ENCODE measurements at places on chromosomes 16 and 17.

DNA sequence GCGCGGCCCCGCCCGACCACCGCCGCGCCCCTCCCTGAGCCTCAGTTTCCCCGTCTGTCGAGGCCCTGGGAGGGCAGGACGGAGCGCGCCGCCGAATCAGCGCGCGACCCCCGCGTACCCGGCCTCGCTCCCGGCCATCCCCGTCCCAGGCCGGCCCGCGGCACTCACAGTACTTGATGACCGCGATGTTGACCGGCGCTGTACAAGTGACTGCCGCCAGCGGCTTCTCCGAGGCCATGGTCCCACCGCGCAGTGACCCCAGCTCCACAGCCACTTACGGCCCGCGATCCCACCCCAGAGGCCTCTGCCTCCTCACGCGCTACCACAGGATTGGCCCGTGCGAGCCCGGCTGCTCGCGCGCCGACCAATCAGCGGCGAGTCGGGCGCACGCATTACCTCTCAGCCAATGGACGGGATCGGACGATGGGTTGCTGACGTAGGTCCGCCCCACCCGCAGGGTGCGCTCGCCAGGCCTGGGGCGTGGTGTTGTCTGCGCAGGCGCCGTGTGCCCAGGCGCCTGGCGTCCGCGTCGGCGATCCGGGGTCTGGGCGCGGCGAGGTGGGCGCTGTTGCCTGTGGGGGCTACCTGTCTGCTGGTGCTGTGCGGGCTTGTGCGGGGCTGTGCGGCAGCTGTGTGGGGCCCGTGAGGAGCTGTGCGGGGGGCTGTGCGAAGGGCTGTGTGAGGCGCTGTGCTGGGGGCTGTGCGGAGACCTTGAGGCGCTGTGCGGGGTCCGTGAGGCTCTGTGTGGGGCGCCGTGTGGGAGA lies at the start of gene MVD:
TSS of gene MVD (minus strand) at position 249 of the 764 bp plus-strand sequence. CDS start at position 238, 11 bp downstream.
- peak; percentile 100 for DNase-seq

- no peak for DNase-seq
Measured at GRCh38 chr17:2853283-2854142, 57.3 kb downstream of the RAP1GAP2 start.

GRCh38 chr16:87149051-87149450 lies 168.1 kb downstream of the C16orf95 start:
- no peak for DNase-seq

GRCh38 chr17:44830359-44831288 lies 537 bp upstream of the GJC1 start:
- peak; percentile 18 for DNase-seq

DNA sequence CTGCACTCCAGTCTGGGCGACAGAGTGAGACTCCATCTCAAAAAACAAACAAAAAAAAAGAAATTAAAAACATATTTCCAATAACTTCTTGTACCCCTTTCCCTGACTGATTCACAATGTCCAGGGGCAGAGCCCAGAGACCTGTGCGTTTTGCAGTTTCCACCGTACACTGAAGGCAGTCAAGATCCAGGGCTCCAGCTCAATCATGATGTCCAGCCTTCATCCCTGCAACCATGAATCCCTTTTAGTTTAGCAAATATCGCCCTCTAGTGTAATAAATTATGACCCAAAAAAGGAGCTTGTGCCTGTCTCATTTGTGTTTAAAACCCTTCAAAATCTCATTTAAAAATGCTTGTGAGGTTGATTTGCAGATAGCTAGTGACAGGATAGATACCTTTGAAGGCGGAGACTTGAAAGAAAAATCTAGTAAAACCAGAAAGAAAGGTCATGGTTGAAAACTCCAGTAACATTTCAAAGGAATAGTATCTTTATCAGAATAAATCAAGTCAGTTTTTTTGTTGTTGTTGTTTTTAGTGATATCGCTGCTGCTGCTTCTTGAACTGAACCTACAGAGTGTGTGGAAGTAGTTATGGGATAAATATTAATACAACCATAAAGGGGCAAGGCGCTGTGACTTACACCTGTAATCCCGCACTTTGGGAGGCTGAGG lies 3.7 kb upstream of the ERN1 start:
- peak; percentile 64 for DNase-seq

- DNase-seq = no peak
Measured at GRCh38 chr17:82345151-82345976, 11.8 kb upstream of the SECTM1 start.

DNA sequence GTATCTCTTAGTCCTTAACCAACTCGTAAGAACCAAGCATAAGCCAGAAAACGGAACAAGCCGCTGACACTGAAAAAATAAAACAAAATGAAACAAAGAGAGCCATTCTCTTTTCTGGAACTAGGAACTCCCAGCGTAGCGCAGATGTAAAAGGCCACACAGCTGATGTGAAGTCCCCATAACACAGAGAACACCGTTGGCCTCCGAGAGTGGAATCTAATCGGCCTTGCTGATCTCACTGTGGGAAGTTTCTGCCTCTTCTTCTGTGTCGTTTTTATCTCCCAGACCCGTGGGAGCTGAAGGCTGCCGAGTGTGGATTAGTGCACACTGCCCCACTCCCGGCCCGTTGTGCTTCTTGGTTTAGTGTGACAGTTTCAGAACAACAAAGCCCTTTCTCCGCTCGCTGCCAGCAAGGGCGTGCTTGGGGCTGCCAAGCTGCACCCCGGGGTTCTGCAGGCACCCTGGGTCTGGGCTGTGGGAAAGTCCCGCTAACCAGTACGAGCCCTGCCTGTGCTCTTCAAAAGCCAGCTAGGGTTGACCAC lies 21.7 kb downstream of the TTYH2 start:
- no peak for DNase-seq

DNA sequence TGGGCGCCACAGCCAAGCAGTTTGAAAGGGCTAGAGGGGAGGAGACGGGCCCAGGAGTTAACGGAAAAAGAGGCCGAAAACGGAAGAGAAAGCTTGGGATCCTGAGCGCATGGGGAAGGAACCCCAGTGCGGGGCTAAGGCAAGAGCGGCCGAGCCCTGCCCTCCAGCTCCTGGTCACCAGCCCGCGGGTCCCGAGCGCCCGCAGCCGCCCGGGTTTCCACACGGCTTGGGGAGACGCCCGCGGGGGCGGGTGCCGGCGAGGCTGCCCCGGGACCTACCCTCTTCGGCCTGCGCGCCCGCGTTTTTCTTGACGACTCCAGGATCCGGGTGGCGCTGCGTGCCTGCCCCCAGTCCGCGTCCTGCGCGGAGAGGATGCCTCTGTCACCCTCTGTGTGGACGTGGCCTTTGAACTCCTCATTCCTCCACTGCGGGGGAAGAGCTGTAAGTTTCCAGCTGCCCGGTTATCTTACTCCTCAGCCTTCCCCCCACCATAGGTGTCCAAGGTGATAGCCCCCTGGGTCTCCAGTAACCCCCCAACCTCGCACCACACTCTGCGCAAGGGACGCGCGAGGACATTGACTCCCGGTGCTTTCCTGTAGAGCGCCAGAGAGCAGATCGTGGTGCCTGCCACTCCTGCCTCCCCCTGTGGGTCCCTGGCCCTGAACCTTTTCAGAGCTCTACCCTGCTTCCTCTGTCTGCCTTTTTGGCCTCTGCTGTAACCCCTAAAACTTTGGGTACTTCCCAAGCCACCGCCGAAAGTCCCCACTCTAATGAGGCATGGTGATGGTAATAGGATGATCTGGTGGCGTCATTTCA lies 1.7 kb upstream of the CDH11 start:
- DNase-seq = no peak

DNA sequence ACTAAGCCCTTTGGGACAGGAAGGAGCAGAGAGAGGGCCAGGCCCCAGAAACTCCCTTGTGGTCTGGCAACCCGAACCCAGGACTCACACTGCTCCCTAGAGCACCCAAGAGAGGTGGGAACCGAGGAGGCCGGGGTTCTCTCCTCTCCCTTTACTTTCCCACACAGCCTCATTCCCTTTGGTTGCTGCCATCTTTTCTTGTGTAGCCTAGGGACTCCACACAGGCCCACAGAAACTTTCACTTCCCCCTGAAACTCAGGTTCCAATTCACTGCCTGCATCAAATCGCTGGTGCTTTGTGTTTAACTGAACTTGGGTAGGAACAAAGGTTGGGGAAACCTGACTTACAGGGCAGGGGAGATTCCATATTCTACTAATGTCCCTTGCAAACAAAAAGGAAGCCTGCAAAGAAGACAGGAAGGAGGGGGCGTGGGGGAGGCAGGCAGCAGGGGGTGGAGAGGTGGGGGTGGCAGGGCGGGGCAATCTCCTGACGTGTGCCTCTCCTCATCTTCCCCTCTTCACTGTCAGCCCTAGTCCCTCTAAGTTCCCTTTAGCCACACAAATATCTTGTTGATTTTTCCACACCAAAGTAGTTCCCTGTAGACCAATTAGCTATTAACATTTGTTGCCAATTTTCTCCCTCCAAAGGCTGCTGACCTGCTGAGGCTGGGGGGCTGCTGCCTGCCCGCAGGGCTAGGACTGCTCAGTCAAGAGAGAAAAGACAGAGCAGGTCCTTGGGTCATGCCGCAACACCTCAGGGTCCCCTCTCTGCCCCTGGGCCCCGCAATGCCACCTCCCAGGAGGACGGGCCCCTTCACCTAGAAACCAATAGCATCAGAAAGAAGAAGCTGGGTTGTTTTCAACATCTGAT lies 8.0 kb downstream of the ST3GAL2 start:
- DNase-seq = peak; percentile 87

- no peak for DNase-seq
Measured at GRCh38 chr17:65008882-65009281, 47.7 kb downstream of the GNA13 start.

DNA sequence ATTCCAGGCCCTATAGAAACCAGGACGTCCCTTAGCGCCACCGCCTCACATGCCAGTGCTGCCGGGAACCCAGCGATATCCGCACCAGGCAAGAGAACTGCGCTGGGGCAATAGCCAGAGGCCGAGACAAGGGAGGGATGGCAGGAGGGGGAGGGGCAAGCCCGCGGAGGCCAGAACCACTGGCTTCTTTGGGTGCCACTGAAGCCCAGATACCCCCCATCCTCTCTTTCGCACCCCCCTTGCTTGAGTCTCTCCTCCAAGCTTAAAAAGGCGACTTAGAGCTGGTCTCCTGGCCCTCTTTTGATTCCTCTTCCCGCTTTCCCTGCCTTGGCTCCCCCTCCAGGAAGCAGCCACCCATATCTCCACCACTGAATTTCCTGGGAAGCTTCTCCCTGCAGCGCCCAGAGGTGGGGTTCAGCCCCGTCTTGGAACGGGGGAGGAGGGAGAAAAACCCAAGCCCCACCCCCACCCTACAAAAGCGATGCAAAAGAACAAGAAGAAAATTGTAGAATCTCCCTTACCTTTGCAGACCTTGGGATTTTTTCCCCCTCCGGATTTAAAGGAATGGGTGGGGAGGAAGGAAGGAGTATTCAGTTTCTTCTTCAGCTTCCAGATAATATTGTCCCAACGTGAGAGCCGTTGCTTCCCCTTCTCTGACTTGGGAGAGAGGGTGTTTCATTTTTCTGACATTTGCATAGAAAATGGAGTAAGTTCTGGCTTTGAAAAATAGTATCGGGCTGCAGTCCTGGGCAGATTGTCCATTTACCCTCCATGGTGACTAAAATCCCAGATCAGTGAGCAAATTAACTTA lies 622 bp downstream of the HOXB6 start:
- DNase-seq = no peak
